ENCODE measurements at places on chromosomes 3 and 15. TPM values are rescaled to one million over a fixed set of nuclear protein-coding genes. Genes with fewer than 3 reads are reported as not detected.

Gene CCDC39
- total RNA-seq = 0.12 TPM

Gene SPESP1
- 3.2 TPM for total RNA-seq

Gene DUOX2
- total RNA-seq = not detected

Gene CYP8B1
- not detected for total RNA-seq

All from uterine smooth muscle cell (primary cell).